GM23248 (cell line): ENCODE measurements at places on chromosomes 2 and 18. TPM values are rescaled to one million over a fixed set of nuclear protein-coding genes. Genes with fewer than 3 reads are reported as not detected.
A peak's percentile ranks its signal among the peaks of the same experiment; 100 is the strongest.

- peak; percentile 25 for DNase-seq
Observed at GRCh38 chr18:57630754-57631595, 9.3 kb upstream of the NARS1 start.

DNA sequence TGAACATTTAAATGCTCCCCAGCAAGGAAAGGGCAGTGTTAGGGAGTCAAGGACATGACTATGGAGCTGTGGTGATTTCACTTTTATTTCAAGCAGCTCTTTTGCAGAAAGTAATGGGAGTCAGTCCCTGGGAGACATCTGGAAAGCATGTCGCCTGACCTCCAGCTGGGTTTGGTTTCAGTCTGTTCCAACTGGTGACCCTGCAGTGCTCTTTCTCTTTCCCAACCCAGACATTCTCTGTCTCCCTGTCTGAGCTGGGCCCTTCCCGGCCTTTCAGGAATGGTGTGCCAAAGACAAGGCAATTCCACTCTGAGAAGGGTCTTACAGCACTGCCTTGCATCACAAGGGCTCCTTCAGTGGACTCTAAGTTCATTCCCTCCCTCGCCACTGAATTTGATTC lies 323.2 kb downstream of the OSR1 start:
- peak; percentile 50 for DNase-seq

Gene MRPL30
- total RNA-seq: 29.2 and 30.9 TPM in 2 replicates

Gene VWC2L
- total RNA-seq: not detected in 2 replicates

Gene PARD6G
- 0.22 TPM in 1 of 2 replicates, not detected in the other for total RNA-seq

Gene CCBE1
- 11.4 and 16.6 TPM in 2 replicates for total RNA-seq

- DNase-seq: no peak
Observed at GRCh38 chr18:79612291-79613108, 67.1 kb upstream of the CTDP1 start.

Gene ADAM23
- total RNA-seq: 3.5 and 4.4 TPM in 2 replicates

Gene CCDC74B
- total RNA-seq: 3.8 and 10.9 TPM in 2 replicates

GRCh38 chr2:19496646-19497045 lies 138.2 kb upstream of the OSR1 start:
- no peak for DNase-seq

GRCh38 chr2:46300406-46300832 lies 3.2 kb downstream of the EPAS1 start:
- no peak for DNase-seq

DNA sequence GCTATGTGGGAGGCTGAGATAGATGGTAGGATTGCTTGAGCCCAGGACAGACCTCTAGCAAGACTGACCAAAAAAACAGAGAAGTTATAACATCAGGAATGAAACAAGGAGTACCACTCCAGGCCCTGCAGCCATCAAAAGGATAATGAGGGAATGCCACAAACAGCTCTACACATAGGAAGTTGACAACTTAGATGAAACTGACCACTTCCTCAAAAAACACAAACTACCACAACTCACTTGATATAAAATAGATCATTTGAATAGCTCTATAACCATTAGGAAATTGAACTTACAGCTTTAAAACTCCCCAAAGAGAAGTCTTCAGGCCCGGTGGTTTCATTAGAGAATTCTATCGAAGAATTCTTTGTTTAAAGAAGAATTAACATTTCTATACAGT lies 12.9 kb upstream of the ESPNL start:
- no peak for DNase-seq

DNA sequence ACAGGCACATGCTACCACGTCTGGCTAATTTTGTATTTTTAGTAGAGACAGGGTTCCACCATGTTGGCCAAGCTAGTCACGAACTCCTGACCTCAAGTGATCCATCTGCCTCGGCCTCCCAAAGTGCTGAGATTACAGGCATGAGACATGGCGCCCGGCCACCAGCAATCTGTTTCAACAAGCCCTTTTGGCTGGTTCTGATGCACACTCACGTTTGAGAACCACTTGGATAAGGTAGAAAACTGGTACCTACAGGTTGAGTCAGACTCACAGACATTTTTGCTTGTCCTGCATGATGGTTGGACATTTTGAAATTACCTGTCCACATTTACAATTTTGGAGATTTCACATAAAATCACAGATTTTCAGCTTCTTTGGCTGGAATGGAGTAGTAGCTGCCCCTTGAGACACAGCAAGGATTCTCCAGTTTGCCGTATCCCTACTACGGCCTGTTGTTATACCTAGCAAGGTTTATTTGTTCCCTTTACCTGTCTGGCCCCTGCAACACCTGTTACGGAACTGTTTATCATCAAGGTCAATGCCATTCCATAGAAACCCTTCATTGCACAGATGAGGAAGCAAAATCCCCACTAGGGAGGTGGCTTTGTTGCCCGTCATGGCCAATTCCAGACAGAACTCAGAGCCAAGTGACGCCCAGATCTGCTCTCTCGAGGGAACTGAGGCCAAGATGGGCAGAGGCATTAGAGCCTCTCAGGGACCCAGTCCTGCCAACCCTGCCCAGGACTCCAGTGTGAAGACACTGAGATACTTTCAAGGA lies 31.4 kb upstream of the IGFBP2 start:
- no peak for DNase-seq

GRCh38 chr2:32835148-32835547 lies 111.6 kb upstream of the LTBP1 start:
- no peak for DNase-seq

- DNase-seq: no peak
Observed at GRCh38 chr2:85253890-85254289, 73.9 kb downstream of the TGOLN2 start.

Gene SNORC
- total RNA-seq: 0.63 TPM in 1 of 2 replicates, not detected in the other

Gene COL4A4
- 0.76 and 1.0 TPM in 2 replicates for total RNA-seq

Gene RAB6C
- total RNA-seq: not detected in 2 replicates

- no peak for DNase-seq
Observed at GRCh38 chr2:231535961-231536360, 5.7 kb upstream of the NMUR1 start.

- DNase-seq: no peak
Observed at GRCh38 chr2:26754972-26755670, 9.0 kb upstream of the SLC35F6 start.

DNA sequence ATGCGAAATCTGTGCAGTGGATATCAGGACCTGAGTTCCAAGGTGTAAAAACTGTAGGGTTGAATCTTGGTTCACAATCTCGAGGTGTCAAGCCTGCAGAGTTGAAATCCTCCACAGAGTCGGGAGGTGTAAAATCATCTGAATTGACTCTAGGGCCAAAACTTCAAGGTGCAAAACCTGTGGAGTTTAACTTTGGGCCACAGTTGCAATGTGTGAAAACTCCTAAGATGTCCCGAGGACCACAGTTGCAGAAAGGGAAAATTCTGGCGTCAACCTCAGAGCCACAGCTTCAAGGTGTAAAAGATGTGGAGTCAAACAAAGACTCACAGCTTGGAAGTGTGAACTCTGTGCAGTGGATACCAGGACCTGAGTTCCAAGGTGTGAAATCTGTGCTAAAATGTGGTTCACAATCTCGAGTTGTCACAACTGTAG lies 9.8 kb upstream of the ZNF512 start:
- no peak for DNase-seq

GRCh38 chr2:66789741-66790140 lies 354.8 kb downstream of the MEIS1 start:
- DNase-seq: peak; percentile 50
